Activated CD4-positive, alpha-beta T cell treated with anti-CD3 and anti-CD28 coated beads, Interleukin-2, amount 50 U/mL, for 1 hour (primary cell): ENCODE measurements at places on chromosomes 2 and 18.

- DNase-seq, result no peak
These were observed 593 bp upstream of the ACTR2 start for GRCh38 chr2:65227020-65227455.

DNA sequence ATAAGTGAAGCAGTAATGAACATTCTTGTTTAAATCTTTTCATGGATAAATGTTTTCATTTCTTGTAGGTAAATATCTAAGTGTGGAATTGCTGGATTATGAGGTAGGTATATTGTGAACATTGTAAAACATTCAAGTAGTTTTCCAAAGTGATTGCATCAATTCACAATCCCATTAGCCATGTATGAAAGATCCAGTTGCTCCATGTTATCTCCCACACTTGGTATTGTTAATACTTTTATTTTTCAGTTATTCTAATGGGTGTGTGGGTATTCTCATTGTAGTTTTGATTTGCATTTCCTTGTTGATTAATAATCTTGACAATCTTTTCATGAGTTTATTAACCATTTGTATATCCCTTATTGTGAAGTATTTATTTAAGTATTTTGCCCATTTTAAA lies 50.3 kb downstream of the MAIP1 start:
- DNase-seq, result no peak

DNA sequence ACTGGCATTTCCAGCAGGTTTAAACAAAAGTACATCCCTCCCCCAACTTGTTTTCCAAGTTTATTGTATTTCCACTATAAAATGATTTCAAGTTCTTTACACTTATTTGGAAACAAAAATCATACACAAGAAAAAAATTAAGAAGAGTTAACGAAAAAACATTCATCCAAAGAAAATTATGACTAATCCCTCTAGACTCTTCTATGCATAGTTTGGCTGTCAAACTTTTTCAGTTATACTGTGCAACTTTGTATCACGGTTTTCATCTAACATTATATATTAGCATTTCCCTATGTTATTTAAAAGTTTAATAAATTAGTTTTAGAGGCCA lies 627 bp downstream of the WDCP start:
- no peak for DNase-seq

- no peak for DNase-seq
These were observed 489.3 kb upstream of the CDH2 start for GRCh38 chr18:28666216-28666615.

DNA sequence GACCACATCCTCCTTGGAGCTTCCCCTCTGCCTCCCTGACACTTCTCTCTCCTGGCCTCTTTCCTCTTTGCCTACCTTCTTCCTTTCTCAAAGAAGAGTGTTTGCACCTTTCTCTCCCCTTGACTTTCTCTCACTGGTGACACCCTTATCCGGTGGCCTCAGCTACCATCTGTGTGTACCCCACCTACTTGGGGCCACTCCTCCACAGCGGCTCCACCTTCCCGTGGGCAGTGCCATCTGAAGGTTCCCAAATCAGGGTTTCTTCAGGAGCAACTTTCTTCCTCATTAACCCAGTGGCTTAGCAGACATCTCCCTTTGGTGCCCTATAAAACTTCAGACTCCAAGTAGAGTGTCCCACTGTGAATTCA lies 5.3 kb upstream of the NCL start:
- DNase-seq, result no peak

DNA sequence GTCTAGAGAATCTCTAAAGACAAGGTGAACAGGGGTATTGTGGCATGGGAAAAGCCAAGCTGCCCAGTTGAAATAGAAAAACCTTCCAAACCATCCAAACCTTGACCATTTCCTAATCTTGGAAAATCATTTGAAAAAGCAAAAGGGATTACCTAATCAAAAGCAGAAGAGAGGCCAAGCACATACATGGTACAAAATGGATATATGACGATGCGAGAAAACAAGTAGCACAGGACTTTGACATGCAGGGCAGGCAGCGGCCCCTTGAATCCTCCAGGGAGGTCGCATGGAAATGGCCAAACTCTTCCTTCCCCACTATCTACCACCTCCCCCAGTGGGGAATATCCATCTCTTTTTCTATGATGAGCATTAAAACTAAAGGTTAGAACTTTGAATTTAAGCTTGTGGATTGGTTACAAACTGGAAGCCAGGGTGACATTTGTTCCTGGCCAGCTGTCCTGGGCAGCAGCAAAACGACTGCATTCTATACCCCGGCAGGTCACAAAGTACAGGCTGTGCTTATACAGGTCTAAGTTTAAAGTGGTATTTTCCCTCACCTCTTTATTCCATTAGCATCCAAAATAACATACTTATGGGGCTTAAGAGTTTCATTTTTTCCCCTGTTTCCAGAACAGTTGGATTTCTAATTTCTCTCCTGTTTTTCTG lies 24.7 kb downstream of the MYOM1 start:
- DNase-seq, result no peak

GRCh38 chr2:120551522-120551921 lies 184.1 kb upstream of the GLI2 start:
- DNase-seq, result no peak
